ENCODE measurements at places on chromosomes 16 and 17.

DNA sequence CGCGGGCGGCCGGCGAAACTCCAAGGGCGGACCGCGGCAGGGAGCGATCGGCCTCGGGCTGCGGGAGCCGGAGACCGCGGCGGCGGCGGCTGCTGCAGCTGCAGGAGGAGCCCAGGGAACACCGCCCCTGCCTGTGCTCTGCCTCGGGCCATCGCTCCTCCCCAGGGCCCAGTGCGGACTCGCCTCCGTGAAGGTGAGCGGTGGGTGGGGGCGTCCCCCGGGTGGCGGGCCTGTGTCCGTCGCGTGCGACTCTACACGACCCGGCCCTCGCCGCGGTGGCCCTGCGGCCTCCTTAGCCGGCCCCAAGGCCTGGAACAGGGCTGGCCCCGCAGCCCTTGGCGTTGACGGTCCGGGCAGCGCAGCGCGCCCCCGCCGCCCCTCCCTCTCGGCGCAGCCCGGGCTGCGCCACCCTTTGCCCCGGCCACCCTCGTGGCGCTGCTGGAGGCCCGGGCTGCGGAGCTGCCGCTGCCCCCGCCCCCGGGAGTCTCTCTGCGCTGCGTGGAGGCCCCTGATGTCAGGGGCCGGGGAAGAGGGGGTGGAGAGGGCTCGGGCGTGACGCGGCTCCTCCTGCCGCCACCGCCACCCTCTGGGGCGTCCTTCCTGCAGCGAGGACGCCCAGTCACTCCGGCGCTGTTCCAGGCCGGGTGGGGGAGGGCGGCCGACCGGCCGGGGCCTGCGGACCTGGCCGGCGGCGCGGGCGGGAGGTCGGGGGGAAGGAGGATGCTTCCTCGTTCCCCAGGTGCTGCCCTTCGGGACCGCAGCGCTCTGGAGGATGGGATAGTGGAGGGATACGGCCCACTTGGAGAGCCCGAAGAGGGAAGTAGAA lies 485 bp downstream of the DYNLL2 start:
- DNase-seq = peak; percentile 28

DNA sequence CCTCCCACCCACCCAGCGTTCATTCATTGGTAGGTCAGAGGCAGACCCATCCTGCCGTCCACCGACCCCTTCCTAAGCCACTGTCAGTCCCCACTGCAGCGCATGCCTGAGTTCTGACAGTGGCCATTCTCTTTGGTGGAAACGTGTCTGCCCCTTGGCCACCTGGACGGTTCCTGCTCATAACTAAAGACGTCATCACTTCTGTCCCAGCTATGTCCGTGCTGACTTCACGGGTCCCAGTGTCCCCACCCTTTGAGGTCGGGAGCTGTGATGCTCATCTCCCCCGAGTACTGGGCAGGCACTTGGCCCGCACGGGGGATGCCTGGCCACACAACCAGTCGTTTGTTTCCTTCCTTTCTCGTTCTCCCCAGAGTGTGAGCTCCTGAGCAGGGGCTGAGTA lies 267.1 kb downstream of the C16orf95 start:
- DNase-seq = no peak

- DNase-seq = no peak
Observed at GRCh38 chr16:26334218-26335111, 642.7 kb downstream of the HS3ST4 start.

DNA sequence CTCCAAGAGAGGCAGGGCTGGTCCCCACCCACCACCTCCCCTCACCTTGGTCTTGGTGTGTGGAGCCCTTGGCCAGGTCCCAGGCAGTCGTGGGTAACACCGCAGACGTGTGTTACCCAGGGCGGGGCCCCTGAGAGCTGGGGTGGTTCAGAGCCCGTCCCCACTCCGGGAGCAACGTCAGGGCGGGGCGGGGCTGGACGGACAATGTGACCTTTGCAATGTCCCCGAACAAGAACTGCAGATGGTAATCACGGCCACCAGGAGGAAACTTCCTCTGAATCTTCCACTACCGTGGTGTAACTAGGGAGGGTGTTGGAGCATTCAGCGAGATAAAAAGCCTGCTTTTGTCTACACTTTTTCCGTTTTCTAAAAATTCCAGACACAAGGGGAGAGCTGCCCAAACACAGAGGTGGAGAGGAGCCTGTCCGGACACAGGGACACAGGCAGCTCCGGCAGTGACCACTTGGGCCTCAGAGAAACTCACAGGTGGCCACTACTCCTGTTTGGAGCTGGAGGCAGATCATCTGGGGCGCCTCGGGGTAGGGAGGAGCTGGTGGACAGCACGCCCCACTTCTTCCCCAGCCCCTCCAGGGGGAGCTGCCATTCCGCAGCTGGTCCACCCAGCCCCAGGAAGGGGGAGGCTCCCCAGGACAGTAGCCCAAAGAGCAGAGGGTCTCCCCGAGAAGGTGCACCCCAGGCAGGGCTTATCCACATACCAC lies 14.2 kb upstream of the SLC38A10 start:
- peak; percentile 62 for DNase-seq

DNA sequence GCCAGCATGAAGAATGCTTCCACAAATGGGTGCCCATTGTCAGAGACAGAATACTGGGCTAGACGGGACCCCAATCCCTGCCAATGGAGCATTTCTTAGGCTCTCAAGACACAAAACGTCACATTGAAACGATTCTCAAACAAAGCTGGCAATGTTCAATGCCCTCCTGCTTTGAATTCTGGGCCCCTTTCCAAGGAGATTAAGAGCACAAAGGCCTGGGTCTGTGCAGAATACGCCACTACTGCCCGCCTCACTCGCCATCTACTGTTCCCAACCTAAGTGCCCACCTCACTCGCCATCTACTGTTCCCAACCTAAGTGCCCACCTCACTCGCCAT lies 9.7 kb downstream of the CFAP20 start:
- DNase-seq = no peak

Data from iris pigment epithelial cell (primary cell).